ENCODE measurements at places on chromosomes 16 and 17. TPM values are rescaled to one million over a fixed set of nuclear protein-coding genes. Genes with fewer than 3 reads are reported as not detected.

GRCh38 chr17:41967921-41968578 lies 1.5 kb downstream of the CNP start:
- DNase-seq = no peak
- peaks cover 25% of the 10 kb centered on the region for H3K4me1 ChIP-seq
- H3K4me3 ChIP-seq = peak overlapping the region; percentile 78
- H3K27ac ChIP-seq = peak overlapping the region; percentile 87
- H3K27me3 ChIP-seq = no peaks in the 10 kb centered on the region
- no peaks in the 10 kb centered on the region for H3K36me3 ChIP-seq

The KRTAP3-2 gene
- total RNA-seq = not detected

The P3H4 gene
- total RNA-seq = 2.0 TPM

GRCh38 chr17:17725011-17725751 lies 43.9 kb downstream of the RAI1 start:
- H3K4me3 ChIP-seq = peak overlapping the region; percentile 77
- no peak for DNase-seq
- H3K27ac ChIP-seq = peak overlapping the region; percentile 27
- peaks cover 24% of the 10 kb centered on the region for H3K4me1 ChIP-seq
- H3K36me3 ChIP-seq = peaks cover 7% of the 10 kb centered on the region
- H3K27me3 ChIP-seq = peaks cover 26% of the 10 kb centered on the region

GRCh38 chr17:80779961-80780380 lies 211.7 kb upstream of the CHMP6 start:
- H3K36me3 ChIP-seq = peaks cover 5% of the 10 kb centered on the region
- peak overlapping the region; percentile 85 for H3K4me3 ChIP-seq
- H3K27ac ChIP-seq = peak overlapping the region; percentile 92
- no peaks in the 10 kb centered on the region for H3K27me3 ChIP-seq
- H3K4me1 ChIP-seq = peaks cover 43% of the 10 kb centered on the region
- DNase-seq = no peak

GRCh38 chr16:64952177-64952576 lies 169.7 kb downstream of the CDH11 start:
- DNase-seq = no peak
- H3K4me1 ChIP-seq = no peaks in the 10 kb centered on the region
- H3K4me3 ChIP-seq = no peak overlapping the region
- H3K27me3 ChIP-seq = no peaks in the 10 kb centered on the region

The CCL17 gene
- not detected for total RNA-seq

The CCL18 gene
- total RNA-seq = not detected

DNA sequence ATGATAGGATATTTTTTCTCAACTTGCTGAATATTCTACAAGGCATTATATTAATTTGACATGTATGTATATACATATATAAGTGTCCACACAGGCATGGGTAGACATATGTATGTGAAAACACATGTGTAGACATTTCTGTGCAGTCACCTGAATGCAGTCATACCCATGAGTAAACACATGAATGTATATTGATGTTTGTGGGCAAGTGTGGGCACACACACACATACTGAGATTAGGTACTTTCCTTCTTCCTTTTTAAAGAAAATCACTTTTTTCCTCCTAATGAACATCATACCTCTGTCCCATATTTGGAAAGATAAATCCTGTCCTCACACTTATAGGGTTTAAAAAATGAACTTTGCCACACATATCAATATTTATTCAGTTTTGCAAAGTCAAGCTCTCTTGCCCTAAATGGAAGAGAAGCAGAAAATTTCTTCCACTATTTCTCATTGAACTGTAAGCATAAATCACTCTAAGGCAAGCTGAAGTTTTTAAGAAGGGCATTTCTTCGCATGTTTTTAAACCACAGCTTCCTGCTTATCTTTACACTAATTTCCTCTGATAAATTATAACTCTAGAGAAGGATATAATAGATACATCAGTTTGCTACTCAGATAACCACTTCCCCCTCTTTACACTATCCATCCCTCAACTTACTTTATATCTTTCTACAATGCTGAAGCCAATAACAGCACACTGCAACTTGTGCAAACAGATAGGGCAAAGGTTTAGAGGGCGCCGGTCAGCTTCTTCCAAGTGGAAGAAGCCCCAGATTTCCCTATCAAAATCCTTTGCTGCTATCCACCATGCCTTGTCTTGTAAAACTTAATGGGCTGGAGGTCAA lies 49.6 kb upstream of the LRRC37A3 start:
- H3K27ac ChIP-seq = peak overlapping the region; percentile 95
- no peaks in the 10 kb centered on the region for H3K27me3 ChIP-seq
- peak overlapping the region; percentile 80 for H3K4me3 ChIP-seq
- peaks cover 36% of the 10 kb centered on the region for H3K4me1 ChIP-seq
- H3K36me3 ChIP-seq = no peaks in the 10 kb centered on the region
- DNase-seq = no peak

- H3K4me3 ChIP-seq = no peak overlapping the region
- H3K36me3 ChIP-seq = no peaks in the 10 kb centered on the region
- no peak overlapping the region for H3K27ac ChIP-seq
- peaks cover 6% of the 10 kb centered on the region for H3K27me3 ChIP-seq
- no peak for DNase-seq
- H3K4me1 ChIP-seq = no peaks in the 10 kb centered on the region
These were observed 68.9 kb downstream of the ZNF423 start for GRCh38 chr16:49786926-49787557.

The RAC3 gene
- 2.6 TPM for total RNA-seq

DNA sequence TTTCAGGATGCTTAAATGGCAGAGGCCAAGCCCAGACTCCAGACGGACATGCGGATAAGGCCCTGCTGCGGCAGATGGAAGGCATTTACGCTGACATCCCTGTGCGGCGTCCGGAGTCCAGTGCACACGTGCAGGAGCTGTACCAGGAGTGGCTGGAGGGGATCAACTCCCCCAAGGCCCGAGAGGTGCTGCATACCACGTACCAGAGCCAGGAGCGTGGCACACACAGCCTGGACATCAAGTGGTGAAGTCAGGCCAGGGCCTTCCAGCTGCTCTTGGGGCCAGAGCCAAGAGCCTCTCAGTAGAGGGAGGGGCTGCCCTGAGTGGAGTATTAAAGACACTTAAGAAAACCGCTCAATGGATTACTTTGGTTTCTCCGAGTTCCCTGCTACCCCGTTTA lies 29.4 kb downstream of the NARF start:
- H3K36me3 ChIP-seq = no peaks in the 10 kb centered on the region
- H3K4me3 ChIP-seq = no peak overlapping the region
- H3K27ac ChIP-seq = peak overlapping the region; percentile 8
- DNase-seq = no peak
- peaks cover 10% of the 10 kb centered on the region for H3K4me1 ChIP-seq
- no peaks in the 10 kb centered on the region for H3K27me3 ChIP-seq

All from T-helper 17 cell (primary cell).